HAP-1 (cell line): ENCODE measurements at places on chromosomes 11 and 22.

DNA sequence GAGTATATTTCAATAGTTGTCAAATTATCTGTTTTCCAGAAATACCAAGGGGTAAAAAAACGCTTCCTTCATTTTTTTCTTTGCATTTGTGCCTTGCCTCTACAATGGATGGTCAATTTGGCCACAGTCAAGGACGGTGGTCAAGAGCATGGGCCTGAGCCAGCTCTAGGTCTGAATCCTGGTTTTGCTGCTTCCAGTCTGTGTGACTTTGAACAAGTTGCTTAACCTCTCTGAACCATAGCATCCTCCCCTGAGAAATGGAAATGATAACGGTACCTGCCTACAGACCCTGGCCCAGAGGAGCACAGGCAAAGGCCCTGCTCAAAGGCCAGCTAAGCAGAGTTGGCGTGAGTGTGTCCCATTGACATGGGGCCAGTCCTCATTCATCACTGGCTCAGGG, 3.1 kb downstream of the PNPLA5 start:
- DNase-seq = no peak

- peak; percentile 56 for DNase-seq
These were observed 15.2 kb downstream of the TMPRSS5 start for GRCh38 chr11:113690619-113691569.

- no peak for DNase-seq
These were observed 55.0 kb upstream of the DEPDC7 start for GRCh38 chr11:32960553-32961164.

- no peak for DNase-seq
These were observed 57.5 kb upstream of the VSTM5 start for GRCh38 chr11:93907901-93908300.

- peak; percentile 42 for DNase-seq
These were observed 1236.4 kb downstream of the FAM181B start for GRCh38 chr11:81497202-81497804.

DNA sequence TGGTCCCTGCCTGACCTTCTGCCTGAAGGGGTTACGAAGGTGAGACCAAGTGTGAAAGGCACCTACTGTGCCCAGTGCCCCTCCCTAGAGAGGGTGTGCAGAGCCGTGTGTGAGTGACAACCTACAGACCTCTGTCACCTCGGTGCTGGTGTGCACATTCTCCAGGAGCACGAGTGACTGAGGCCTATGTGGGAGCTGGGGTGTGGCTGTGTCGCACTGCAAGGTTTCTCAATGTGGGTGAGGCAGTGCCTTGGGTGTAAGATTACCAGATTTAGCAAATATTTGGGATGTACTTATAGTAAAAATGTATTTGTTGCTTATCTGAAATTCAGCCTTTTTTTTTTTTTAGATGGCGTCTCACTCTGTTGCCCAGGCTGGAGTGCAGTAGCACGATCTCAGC, 5.6 kb downstream of the STARD10 start:
- no peak for DNase-seq

DNA sequence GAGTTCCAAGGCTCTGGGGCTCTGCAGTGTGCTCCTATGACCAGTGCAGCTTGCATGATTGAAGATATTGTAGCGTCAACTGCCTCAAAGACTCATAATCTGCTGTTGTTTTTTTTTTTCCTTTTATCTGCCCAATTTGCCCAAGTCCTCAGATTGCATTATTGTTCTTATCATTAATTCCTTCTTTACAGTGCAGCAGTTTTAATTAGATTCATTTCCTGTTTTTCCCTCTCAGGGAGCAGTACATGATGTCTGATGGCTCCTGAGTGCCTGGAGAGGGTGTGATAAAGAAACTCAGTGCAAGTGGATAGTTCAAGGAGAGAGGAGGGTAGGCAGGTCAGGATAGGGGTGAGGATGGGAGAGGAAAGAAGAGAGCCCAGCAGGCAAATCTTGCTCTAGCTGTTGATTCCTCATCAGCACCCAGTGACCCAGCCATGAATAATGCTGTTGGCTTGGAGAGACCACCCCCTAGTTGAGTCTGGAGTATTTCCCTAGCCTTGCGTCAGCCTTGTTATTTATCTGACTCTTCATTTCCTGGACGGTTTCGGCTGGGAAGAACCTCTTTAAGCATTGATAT, 219.6 kb upstream of the SESN3 start:
- no peak for DNase-seq

DNA sequence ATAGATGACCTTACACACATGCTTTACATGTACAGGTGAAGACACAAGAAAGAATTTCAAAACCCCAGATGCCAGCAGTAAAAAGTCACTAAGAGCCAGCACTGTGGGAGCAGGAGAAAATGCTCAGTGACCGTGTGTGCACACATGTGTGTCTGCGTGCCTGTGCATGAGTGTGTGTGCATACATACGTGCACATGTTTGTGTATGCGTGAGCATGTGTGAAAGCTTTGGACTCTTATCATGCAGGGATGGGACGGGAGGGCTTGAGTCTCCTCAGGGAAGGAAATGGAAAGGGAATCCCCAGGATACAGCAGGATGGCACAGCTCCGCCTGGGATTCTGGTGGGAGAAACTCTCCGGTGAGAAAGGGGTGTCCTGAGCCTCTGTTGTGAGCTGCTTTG, 121.5 kb upstream of the B3GAT1 start:
- no peak for DNase-seq

GRCh38 chr22:39617342-39617741, 46.8 kb downstream of the CACNA1I start:
- DNase-seq = no peak

GRCh38 chr11:11414996-11415395, 61.9 kb upstream of the CSNK2A3 start:
- DNase-seq = no peak

- DNase-seq = no peak
These were observed 121.3 kb upstream of the SERPIND1 start for GRCh38 chr22:20652582-20652981.

- no peak for DNase-seq
These were observed 132.4 kb upstream of the ZC3H12C start for GRCh38 chr11:109960831-109961230.

GRCh38 chr22:27752771-27753170, 48.8 kb downstream of the MN1 start:
- no peak for DNase-seq

DNA sequence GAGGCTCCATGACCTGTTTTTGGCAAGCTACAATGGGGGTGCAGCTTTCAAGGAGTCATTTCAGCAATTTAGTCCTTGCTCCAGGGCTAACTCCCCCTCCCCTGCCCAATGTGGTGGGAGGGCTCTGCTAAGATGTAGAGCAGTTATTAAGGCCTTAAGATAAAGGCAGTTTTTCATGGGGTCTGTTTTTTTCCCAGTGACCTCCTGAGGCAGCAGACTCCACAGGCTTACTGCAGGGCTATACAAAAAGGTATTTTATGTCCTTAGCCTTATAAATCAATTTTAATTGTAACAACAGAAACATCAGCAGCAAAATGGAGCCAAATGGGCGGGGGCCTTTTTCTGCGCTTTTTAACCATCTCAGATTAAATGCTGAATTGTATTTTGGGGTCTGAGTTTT, 192.3 kb downstream of the KIRREL3 start:
- DNase-seq = peak; percentile 56

GRCh38 chr11:79157738-79158137, 283.1 kb downstream of the TENM4 start:
- DNase-seq = no peak

GRCh38 chr11:96200243-96200642, 142.8 kb downstream of the MAML2 start:
- DNase-seq = no peak

- no peak for DNase-seq
These were observed 176.4 kb downstream of the KIRREL3 start for GRCh38 chr11:126824035-126824607.

DNA sequence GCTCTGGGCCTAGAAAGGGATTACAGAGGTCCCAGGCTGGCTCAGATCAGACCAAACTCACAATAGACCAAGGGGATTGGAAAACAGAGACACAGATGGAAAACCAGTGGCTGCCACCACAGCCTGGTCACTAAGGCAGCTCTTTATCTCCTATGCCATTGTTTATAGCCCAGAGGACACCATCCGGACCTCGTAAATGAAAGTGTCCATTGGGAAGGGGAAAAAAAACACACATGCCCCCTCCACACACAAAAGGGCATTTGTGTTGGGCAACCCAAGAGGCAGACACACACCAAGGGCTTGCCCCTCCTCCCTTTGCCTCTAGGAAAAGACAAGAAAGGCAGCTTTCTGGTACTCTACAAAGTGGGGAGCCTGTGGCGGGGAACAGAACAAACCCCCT, 85.9 kb downstream of the GAB2 start:
- no peak for DNase-seq

DNA sequence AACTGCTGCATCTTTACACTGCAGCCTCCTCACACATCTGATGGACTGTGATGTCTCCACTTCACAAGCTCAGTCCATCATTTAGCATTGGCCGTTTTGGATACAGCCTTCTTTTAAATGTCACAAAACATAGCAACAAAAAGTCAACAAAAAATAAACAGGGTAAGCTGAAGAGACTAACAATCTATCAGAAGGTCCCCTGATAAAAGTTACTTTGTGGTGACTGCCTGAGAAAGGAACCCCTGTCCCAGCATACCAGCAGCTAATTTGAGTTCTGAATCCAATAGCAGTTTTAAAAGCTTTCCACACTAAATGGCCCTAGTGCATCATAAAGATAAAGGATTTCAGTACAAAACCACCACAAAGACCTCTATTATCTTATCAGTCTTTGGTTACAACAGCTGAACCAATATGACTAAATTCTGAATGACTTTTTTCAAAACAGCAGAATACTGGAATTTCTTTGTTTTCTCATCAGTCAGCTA, 162.4 kb downstream of the SOX6 start:
- DNase-seq = no peak

- no peak for DNase-seq
These were observed 1228.0 kb downstream of the TBC1D22A start for GRCh38 chr22:47990481-47990880.

GRCh38 chr11:44525473-44526252, 39.8 kb upstream of the CD82 start:
- no peak for DNase-seq

DNA sequence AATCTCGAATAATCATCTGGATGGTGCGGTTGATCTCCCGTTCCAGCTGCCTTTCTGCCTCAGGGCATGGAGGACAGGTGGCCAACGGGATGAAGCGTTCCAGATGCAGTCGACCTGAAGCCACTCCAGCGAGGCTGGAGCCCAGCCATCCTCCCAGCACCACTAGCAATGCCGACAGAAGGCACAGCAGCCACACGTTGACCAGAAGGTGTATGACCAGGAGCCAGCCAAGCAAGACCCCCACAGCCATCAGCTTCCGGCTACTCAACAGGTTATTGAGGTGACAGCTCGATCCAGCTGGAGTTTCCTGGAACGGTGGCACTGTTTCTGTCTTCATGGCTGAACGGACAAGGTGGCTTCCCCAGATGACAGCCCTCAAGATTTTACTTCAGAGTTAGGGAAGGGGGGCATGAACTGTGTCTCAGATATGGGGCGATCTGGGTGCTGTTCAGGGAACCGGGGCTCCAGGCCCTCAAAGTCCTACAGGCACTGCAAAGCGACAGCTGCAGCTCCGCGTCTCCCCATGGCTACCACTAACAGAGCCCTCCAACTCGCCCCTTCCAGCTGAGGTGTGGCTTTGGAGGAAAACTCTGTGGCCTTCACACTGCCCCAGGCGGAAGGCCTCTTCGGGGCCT, 559 bp downstream of the SNX19 start:
- DNase-seq = no peak

DNA sequence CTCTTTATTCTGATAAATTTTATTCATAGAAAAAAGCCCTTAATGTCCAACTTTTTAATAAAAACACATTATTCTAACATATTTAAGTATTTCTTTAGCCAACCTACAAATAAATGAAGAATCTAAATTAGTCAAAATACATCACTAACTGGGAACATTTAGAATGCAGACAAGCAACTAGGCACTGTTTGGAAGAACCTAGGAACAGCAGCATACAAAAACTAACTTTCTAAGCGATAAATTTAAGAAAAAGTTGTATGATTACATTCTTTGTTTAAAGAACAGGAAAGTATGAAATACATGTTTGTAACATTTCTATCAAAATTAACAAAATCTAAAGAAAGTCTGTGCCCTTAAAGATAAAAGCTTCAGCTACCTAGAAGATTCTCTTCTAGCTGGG, 35.3 kb downstream of the PI4KA start:
- no peak for DNase-seq

GRCh38 chr11:12512826-12513395, 135.5 kb downstream of the PARVA start:
- DNase-seq = no peak

GRCh38 chr22:27594020-27594419, 207.5 kb downstream of the MN1 start:
- DNase-seq = no peak

DNA sequence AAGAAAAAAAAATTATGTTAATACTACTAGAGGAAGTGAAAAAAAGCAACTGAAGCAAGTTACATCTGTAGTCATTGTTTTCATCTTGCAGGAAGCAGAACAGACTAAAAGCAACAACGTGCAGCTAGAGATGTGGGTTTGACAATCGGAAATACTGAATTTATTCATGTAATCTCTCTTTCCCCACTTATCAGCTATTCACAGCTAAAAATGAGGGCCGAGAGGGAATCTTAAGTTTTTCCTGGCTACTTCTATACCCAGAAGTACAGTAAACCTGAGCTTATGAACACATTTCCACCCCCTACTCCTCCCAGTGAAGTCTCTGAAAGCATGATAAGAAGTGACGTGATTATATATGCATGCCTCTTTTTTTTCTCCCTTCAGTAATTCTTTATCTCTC, 116.5 kb downstream of the SPON1 start:
- no peak for DNase-seq

DNA sequence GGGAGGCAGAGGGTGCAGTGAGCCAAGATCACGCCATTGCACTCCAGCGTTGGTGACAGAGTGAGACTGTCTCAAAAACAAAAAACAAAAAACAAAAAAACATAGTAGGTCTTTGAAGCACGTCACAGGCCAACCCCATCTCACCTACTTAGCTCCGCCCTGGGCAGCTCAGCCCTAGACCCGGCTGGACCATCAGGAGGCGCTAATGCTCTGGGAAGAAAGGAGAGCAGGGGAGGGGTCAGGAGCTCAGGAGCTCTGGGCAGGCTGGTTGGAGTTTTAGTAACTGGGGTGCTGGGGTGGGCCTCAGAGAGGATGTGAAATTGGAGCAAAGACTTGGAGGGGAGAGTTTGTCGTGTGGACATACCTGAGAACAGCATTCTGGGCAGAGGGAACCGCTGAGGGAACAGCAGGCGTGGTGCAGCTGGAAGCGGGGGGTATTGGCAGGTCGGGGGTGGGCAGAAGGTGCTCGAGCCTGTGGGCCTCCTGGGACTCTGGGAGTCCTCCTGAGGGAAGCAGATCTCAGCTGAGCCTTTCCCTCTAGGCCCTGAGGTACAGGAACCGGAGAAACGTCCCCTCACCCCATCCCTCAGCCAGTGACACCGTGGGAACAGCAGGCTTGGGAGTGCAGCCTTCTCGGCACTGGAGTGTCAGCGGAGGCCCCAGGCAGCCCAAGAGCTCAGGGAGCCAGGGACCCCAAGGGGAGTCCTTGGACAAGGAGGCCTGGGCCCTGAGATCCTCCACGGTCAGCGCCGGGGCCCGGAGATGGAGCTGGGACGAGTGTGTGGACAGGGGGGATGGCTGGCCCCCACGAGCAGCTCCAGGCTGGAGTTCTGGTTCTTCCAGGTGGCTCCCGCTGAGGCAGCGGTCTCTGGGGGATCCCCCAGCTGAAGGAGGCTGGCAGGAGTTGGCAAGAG, 2.2 kb upstream of the RPS6KA4 start:
- DNase-seq = peak; percentile 89
